Muscle of leg (tissue), 16 donors: ENCODE measurements at places on chromosomes 16 and 17.

DNA sequence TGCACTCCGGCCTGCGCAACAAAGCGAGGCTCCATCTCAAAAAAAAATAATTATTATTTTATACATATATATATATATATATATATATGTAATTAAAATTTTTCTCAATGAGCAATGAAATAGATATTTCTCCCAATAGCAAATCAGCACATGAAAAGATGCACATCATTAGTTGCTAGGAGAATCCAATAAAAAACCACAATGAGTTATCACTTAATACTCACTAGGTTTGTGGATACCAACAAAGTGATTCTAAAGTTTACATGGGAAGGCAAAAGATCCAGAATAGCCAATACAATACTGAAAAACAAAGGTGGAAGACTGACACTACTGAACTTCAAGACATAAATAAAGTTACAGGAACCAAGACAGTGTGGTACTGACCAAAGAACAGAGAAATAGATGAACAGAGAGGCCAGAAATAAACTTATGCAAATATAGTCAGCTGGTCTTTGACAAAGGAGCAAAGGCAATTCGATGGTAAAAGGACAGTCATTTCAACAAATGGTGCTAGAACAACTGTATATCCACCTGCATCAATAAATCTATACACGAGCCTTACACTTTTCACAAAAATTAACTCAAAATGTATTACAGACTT lies 13.6 kb downstream of the SMG6 start:
- peaks cover 53% of the 10 kb centered on the region for H3K36me3 ChIP-seq
- no peaks in the 10 kb centered on the region for H3K27me3 ChIP-seq
- H3K4me3 ChIP-seq, result no peak overlapping the region
- no peak for DNase-seq
- H3K27ac ChIP-seq, result no peak overlapping the region
- no peaks in the 10 kb centered on the region for H3K4me1 ChIP-seq

DNA sequence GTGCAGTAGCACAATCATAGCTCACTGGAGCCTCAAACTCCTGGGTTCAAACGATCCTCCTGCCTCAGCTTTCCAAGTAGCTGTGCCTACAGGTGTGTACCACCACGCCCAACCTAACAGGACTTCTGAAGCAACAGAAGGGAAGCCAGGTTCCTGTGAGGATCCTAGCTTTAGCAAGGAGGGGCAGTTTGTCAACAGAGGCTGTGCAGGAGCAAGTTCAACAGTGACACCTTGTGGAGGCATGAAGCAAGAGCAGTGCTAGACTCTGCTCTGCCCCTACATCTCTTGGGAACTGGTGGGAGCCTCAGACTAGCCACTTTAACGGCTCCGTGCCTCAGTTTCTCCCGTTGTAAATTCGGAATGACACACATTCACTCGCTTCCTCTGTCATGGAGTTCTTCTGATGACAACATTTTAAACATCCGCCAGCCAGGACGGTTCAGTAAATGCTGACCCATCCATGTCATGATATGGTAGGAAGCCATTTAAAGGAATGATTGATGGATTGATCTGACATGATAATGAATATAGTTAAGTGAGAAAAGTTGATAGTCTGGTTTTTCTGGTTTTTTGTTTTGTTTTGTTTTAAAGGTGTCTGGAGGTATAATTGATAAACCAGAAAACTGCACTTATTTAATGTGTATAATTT lies 218.7 kb downstream of the MRTFB start:
- peaks cover 14% of the 10 kb centered on the region for H3K4me1 ChIP-seq
- H3K4me3 ChIP-seq, result no peak overlapping the region
- H3K36me3 ChIP-seq, result no peaks in the 10 kb centered on the region
- DNase-seq, result no peak

DNA sequence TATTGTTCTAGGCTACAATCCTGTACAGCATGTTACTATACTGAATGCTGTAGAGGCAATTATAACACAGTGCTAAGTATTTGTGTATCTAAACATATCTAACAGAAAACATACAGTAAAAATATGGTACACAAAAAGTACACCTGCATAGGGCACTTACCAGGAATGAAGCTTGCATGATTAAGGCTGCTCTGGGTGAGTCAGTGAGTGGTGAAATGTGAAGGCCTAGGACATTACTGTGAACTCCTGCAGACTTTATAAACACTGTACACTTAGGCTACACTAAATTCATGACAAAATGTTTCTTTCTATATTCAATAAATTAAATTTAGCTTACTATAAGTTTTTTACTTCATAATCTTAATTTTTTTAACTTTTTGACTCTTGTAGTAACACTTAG lies 37.1 kb downstream of the AMFR start:
- H3K27ac ChIP-seq, result no peak overlapping the region
- H3K4me1 ChIP-seq, result no peaks in the 10 kb centered on the region
- no peak for DNase-seq
- no peak overlapping the region for H3K4me3 ChIP-seq
- peaks cover 58% of the 10 kb centered on the region for H3K36me3 ChIP-seq

GRCh38 chr16:58293449-58293848 lies 1.4 kb downstream of the PRSS54 start:
- no peaks in the 10 kb centered on the region for H3K27me3 ChIP-seq
- no peak overlapping the region for H3K27ac ChIP-seq
- no peaks in the 10 kb centered on the region for H3K36me3 ChIP-seq
- no peak overlapping the region for H3K4me3 ChIP-seq
- no peaks in the 10 kb centered on the region for H3K4me1 ChIP-seq

DNA sequence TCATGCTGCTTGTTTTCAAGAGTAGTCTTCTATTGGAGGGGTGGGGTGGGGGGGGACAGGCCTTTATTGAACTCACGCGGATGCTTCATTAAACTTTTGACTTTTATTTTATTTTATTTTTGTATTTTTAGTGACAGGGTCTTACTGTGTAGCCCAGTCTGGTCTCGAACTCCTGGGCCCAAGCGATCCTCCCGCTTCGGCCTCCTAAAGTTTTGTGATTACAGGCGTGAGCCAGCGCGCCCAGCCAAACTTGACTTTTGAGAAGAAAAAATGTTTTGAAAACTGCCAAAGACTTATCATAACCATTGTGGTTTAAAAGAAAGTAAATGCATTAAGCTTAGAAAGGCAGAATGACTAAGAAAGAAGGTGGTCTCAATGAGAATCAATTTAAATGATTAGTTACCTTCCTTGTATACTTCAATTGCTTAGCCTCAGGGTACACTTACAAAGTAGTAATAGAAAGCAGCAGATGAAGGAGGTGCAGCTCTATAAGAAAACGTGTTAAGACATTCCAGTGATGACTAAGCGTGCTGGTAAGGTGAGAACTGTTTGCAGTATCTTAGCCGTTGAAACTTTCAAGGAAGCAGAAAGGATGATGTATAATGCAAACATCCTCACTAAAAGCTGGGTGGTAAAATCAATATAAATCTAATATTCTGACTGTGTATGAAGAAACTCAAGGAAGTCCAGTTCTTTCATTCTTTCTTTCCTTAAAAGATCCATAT lies 1.2 kb downstream of the AP2B1 start:
- no peak overlapping the region for H3K27ac ChIP-seq
- no peaks in the 10 kb centered on the region for H3K27me3 ChIP-seq
- DNase-seq, result no peak
- peaks cover 5% of the 10 kb centered on the region for H3K4me1 ChIP-seq

GRCh38 chr17:4019275-4019674 lies 55.0 kb upstream of the ATP2A3 start:
- peaks cover 86% of the 10 kb centered on the region for H3K36me3 ChIP-seq
- H3K27ac ChIP-seq, result no peak overlapping the region
- H3K27me3 ChIP-seq, result no peaks in the 10 kb centered on the region
- peaks cover 7% of the 10 kb centered on the region for H3K4me1 ChIP-seq
- peak; percentile 94 for DNase-seq
- no peak overlapping the region for H3K4me3 ChIP-seq

DNA sequence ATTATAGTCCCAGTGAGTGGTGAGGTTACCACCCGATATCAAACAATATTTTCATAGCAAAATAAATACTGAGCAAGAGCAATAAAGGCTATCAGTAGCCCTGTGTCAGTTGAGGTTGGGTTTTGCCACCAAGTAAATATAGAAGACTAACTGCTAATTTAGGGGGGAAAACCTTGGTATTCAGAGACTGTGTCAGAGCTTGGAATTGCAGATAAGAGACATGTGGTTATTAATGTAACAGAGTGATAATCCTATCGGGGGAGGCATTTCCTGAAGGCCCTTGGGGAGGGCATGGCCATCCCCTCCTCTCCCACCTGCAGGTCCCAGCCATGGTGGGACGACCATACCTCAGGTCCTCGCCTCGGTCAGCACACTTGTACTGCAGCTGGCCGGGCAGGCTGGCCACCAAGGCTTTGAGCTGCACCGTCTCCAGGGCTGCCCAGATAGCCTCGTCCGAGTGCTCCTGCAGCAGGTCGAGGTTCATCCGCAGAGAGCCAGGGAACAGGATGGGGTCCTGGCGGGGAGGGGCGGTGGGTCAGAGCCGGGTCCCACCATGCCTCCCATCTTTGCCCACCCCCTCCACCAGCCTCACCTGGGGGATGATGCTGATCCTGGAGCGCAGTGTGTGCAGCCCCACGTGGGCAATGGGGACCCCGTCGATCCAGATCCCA lies 68.9 kb downstream of the ABCC6 start:
- H3K36me3 ChIP-seq, result no peaks in the 10 kb centered on the region
- no peak overlapping the region for H3K4me3 ChIP-seq
- DNase-seq, result no peak
- H3K27me3 ChIP-seq, result peaks cover 4% of the 10 kb centered on the region
- peaks cover 13% of the 10 kb centered on the region for H3K4me1 ChIP-seq

DNA sequence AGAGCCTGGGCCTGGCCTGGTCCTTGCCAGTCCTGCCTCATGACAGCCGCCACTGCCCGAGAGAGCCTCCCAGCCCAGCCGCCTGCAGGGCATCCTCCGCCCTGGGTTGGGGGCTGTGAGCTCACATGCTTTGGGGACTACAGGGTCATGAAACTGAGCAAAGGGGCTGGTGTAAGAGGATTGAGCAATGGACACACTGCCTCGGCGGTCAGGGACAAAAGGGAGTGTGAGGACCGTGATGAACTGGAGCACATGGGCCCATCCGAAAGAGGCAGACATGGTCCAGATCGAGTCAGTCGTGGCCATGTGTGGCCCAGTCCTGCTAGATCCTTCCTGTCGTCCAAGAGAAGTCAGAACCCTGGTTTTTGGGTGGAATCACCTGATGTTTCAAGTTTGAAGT lies 52.3 kb downstream of the GSG1L start:
- no peaks in the 10 kb centered on the region for H3K36me3 ChIP-seq
- no peak for DNase-seq
- H3K4me1 ChIP-seq, result peaks cover 27% of the 10 kb centered on the region
- peak overlapping the region; percentile 90 for H3K27ac ChIP-seq
- H3K27me3 ChIP-seq, result peaks cover 3% of the 10 kb centered on the region
